ENCODE measurements at places on chromosomes 16 and 17.
A peak's percentile ranks its signal among the peaks of the same experiment; 100 is the strongest.

GRCh38 chr16:72025404-72026114, 17.0 kb downstream of the DHODH start:
- DNase-seq: no peak

DNA sequence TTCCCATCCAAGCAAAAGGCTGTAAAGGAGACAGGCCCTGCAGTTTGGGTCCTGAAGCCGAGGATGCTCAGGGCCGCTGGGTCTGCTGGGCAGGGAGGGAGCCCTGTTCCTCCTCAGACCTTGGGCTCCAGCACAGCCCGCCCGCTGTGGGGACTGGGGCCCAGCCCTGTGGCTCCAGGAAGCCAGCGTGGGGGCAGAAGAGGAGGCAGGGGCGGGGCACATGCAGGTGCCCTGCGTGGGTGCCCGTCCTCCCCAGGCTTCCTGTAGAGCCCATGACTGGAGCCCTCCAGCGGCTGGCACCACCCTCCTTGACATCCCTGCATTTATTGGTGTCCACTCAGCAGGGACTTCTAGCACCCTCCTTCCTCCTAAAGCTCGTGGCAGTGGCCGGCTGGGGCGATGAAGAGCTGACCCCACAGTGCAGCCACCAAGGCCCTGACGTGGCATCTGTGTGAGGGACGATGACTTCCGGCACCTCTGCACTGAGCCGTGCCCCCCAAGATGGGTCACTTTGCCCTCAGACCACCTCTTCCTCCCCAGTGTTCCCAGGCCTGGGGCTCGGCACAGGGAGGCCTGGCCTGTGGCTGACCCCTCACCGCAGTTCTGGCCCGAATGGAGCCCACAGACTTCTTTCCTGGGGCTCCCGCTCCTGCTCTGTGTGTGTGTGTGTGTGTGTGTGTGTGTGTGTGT, 9.9 kb downstream of the PRSS27 start:
- DNase-seq: no peak

- DNase-seq: no peak
Observed at GRCh38 chr17:82200135-82200534, 12.5 kb downstream of the CCDC57 start.

- peak; percentile 39 for DNase-seq
Observed at GRCh38 chr16:82138478-82139285, 31.3 kb downstream of the MPHOSPH6 start.

DNA sequence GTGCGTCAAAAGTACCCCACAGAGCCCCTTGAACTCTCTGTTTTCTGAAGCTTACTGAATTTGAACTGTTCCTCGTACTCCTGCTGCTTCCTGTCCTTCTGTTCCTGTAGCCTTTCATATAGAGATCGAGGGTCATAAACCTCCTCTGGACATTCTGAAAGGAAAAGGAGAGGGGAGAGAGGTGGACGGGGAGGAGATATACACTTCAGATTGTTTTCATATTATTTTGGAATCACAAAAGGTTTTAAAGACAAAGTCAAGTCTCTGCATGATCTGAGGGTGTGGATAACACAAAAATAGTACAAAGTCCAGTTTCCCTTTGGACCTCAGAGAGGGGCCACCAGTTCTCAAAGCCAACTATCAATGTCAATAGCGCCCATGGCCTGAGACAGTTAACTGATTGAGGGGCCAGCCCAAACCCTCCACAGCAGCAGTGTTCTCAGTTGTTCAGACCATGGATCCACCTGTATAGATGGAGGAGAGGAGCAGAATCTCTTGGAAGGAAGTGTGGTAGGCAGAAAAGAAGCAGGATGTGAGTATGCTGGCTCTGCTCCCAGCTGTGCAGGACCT, 13.0 kb downstream of the PSME3IP1 start:
- DNase-seq: no peak

DNA sequence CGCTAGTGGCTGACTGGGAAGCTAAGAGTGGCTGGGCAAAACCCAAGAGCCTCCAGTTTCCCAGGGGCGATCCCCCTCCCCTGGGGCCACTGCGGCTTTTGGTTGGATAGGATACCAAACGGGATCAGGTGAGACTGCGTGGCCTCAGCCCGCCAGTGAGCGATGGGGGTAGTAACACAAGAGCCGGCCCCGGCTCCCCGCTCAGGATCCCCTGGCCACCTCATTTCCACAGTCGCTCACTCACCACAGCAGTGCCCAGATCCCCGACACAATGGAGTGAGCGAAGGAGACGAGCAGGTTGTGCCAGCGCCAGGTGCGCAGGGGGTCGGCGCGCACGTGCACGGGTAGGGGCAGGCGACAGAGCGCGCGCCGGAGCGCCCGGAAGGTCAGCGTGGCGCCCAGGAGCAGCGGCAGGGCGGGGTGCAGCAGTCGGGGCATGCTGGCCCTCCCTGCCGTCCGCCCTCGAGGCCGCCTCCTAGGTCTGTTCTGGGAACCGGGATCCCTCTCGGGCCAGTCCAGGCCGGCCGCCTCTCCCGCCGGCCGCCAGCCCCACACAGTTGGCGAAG, 290 bp downstream of the TLCD1 start:
- DNase-seq: peak; percentile 92

DNA sequence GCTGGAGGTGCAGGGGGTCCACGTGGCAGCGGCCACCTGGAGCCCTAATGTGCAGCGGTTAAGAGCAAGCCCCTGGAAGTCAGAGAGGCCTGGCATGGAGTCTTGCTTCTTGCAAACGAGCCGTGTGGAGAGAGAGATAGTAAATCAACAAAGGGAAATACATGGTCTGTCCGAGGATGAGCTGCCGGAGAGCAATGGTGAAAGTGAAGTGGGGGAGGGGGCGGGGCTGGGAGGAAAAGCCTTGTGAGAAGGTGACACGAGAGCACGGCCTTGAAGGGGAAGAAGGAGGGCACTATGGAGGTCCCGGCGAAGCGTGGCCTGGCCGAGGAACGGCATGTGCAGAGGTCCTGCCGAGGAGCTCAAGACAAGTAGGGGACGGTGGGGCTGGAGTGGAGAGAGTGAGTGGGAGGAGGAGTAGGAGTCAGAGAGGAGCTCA, 6.0 kb upstream of the SERPINF1 start:
- no peak for DNase-seq

- DNase-seq: peak; percentile 59
Observed at GRCh38 chr17:34820248-34820801, 140.9 kb downstream of the CCT6B start.

GRCh38 chr17:40599468-40599763, 34.1 kb upstream of the CCR7 start:
- DNase-seq: no peak

GRCh38 chr16:22814711-22815105, 746 bp downstream of the HS3ST2 start:
- DNase-seq: peak; percentile 37

DNA sequence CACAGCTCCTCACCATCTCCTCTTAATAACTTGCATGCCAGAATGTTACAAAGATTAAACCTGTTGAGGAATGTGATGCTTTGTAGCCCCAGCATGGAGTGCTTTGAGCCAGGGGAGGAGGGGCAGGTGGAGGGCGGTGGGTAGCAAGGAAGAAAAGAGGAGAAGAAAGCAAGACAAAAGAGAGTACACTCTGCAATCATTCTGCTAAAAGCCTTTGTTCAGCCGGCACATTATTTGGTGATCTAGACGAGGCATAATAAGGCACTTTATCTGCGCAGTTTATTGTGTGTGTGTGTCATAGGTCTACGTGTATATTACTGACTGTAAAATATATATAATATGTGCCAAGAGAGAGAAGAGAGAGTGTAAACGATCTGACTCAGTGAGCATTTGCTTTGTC, 139.1 kb downstream of the SOX9 start:
- DNase-seq: no peak

DNA sequence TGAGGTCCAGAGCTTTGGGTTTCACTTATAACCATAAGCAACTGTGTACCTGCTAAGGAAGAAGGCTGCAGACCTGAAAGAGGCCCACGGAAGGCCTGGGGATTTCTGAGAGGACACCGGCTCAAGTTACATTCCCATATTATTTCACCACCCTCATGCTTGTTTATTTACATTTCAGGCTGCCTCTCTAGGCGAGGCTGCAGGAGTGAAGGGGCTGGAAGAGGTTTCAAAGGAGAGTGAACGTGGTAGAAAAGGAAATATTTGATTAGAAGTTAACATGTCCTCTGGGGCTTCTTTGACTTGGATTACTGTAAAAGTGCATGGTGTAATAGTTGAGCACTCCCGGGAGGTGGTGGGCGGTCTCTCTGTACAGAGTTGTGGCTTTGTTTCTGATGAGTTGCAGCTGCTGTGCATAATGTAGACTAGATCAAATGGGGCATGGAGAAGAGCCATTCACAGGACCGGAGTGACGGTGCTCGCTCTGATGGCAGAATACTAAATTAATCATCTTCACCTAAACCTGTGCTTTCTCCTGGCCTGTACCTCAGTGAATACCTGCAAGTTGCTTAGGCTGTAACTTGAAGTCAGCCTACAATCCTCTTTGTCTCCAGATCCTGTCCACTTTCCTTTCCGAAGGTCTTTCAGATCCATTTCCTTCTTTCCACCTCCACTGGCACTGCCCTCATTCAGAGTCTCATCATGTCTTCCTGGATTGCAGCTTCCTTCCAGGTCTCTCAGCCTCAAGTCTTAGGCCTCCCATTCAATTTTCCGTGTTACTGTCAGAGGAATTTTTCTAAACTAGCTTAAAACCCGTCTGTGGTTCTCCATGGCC, 1.9 kb upstream of the CPD start:
- DNase-seq: peak; percentile 56

- peak; percentile 68 for DNase-seq
Observed at GRCh38 chr16:11232852-11233726, 22.9 kb downstream of the SOCS1 start.

DNA sequence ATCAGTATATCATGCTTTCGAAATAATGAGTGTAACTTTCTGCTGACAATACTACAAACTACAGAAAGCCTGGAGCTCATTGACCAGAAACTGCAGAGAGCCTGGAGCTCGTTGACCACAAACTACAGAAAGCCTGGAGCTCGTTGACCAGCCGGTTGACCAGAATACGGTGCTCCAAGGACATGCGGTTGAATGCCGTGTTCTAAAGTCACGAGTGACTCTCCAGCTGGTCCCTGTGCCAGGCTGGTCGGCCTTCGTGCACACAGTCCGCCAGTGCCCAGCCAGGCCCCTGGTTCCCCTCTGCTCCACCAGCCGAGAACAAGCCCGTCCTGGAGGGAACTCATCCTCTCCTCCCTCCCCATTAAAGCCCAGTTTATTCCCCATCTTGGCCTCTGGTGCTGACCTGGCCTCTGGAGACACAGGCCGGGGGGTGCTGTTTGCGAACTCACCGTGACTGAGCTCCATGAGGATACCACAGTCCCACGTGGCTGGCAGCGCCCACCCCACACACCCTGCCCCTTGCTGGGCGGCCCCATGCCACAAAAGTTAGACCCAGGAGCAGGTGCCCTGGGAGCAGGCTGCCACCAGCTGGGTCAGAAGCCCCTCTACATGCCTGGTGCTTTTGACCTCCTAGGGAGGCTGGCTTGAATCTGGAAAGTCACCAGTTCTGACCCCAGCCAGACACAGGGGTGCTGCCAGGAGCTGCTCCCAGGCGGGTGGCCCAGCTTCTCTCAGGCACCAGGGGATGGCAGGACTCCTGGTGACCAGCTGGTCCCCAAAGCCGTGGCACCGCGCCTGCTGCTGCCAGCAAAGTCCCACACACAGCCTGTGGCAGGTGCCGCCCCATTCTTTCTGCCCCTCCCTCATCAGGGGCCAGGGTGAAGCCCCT, 15.5 kb upstream of the CDH15 start:
- no peak for DNase-seq

DNA sequence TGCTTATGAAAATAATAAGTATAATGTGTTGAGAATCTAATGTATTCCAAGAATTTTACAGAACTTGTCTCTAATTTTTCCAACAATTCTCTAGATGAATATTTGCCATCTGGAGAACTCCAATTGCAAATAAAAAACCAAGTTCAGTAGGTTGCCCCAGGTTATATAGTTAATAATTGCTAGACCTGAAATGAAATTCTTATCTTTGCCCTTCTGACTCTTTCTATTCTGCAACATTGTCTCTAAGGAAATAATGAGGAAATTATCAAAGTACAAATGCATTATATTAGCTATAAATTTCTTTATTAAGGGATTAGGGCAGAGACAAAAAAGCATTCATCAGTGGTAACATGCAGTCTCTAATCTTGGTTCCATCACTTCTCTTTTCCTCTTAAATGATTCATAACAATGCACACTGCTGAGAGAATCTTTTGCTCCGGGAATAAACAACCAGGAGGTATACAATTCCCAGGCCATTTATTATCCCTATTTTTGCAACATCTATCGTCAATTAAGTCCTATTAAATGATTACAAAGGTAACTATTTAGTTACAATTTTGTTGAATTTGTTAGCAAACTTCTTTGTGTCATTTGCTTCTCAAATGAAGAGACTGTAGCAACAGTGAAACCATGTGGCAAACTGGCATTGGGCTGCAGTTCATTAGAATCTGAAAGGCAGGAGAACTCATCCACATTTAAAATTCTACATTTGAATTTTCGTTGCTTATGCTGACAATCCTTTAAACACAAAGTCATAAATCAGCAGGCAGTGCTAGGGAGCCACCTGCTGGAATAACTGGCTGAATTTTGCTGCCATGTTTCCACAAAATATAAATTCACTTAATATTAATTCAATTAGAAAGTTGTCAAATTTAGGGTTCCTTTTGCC, 349.6 kb downstream of the KIF2B start:
- DNase-seq: peak; percentile 23

GRCh38 chr17:82153745-82154375, 55.8 kb upstream of the FASN start:
- peak; percentile 95 for DNase-seq

DNA sequence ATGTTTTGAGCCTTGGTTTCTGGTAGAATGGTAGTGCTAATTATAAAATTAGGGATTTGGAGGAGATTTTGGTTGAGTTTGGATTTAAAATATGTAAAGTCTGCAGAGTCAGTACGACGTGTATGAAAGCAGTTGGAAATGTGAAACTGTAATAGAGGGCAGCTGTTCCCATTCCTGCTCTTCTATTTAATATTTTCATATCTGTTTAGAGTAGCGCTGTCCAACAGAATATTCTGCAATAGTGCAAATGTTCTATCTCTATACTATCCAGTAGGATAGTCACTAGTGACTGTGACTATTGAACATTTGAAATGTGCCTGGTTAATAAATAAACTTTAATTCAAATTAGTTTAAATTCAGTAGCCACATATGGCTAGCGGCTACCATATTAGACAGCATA, 443.4 kb upstream of the SOX9 start:
- DNase-seq: no peak

- DNase-seq: no peak
Observed at GRCh38 chr17:9973669-9974447, 68.8 kb upstream of the RCVRN start.

DNA sequence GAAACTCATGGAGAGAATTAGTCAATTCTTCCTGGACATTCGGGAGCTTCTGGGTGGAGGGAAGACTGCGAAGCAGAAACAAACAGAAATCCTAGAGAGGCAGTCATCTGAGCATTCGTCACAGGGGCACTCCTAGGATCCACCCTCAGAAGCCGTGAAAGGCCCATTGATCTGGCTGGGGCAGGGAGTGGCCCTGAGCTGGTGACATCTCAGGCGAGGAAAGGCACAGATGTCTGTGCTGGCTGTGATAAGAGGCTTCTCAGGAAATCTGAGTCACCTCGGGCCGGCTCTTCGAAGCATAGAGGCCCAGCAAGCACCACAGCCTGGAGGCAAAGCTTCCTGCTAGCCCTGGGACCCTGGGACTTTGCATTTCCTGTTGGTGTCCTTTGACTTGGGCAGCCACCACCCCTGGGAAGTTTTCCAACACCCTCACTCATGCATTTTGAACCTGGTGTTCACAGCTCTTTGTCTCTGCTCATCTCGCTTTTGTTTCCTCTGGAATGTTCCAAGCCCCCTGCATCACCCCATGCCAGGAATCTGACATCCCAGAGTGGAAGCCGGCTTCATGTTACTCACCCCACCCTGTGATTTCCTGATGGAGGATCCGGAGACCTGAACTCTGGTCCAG, 23.3 kb upstream of the CDRT4 start:
- peak; percentile 94 for DNase-seq

- no peak for DNase-seq
Observed at GRCh38 chr17:82837586-82838320, 2.1 kb downstream of the ZNF750 start.

Measured in ELF-1 (cell line).